ENCODE measurements at places on chromosomes 7 and 10.
A peak's percentile ranks its signal among the peaks of the same experiment; 100 is the strongest.

GRCh38 chr7:2069472-2069860 is 163.3 kb downstream of the MAD1L1 start:
- no peak for DNase-seq

DNA sequence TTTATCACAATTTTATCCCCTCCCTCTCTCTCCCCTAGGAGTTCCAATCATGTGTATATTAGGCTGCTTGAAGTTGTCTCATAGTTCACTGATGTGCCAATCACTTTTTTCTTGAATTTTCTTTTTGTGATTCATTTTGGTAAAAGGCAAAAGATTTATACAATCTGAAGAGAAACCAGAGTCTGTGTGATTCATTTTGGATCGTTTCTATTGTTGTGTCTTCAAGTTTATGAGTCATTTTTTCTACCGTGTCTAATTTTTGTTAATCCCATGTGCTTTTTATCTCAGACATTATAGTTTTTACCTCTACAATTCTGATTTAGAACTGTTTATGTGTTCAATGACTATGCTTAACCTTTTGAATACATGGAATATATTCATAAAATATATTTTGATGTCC is 483.9 kb upstream of the AUTS2 start:
- DNase-seq, result peak; percentile 20

DNA sequence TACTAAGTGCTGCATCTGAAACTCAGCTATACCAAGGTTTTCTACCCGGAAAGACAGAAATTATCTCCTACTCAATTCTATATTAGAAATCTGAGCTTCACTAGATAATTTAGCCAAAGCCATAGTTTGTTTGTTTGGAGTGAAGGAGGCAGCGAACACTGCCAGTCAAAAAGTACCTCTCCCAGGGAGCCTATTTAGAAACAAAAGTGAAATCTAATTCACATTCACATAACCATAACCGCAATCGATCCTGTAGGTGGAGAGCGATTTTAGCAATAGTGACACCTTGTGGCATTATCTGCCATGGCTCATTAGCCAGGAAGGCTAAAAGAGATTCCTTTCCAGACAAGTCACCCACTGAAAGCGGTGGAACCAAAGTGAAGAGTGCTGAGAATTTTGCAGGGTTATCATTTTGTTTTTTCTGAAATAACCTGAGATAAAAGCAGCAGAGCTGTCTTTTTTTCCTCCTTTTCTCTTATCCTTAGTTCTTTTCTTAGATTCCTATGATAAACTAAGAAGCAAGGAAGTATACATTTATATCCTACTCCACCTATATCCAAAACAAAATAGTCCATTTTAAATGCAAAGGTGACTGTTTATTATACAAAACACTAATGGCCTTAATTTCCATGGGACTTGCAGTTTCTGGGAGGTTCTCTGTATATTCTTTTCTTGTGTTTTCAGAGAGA is 83.7 kb upstream of the BET1 start:
- peak; percentile 65 for DNase-seq

- DNase-seq, result peak; percentile 40
Observed at GRCh38 chr10:80542053-80542452, 4.4 kb downstream of the SH2D4B start.

DNA sequence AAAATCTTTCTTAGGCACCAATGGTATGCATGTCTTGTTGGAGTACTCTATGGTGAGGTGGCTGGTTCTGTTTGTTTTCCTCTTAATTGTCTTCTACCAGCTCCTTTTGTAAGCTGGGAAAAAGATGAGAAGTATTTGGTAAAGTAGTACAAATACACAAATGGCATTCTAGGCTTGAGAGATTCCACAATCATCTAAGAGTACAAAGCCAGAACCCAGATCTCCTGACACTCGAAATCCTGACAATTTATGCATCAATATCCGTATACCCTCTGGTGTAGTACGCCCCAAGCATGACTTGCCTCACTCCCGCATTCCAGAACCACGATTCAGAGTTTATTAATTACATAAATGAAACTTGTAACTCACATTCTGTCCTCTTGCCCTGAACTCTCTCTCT is 43.5 kb downstream of the CDCA7L start:
- peak; percentile 26 for DNase-seq

DNA sequence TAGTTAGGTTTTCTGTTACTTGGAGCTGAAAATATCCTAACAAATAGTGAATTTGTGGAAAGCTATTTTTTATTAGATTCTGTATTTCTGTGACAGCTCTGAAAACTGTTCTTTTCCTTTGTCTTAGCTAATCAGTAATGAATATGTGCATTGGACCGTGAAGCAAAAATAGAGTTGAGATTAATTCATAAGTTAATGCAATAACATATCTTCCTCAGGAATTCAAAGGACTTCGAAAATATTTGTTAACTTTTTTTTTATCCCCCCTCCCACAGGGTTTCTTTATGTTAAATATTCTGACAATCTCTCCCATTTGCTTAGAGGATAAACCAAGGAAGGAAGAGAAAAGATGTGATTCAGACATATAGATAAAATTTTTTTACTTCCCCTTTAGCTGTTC is 101.4 kb downstream of the PODXL start:
- DNase-seq, result no peak

GRCh38 chr7:24200407-24200966 is 83.5 kb upstream of the NPY start:
- no peak for DNase-seq

- no peak for DNase-seq
Observed at GRCh38 chr7:121517591-121517990, 121.5 kb upstream of the FAM3C start.

- DNase-seq, result no peak
Observed at GRCh38 chr10:99827936-99828335, 45.5 kb downstream of the ABCC2 start.

DNA sequence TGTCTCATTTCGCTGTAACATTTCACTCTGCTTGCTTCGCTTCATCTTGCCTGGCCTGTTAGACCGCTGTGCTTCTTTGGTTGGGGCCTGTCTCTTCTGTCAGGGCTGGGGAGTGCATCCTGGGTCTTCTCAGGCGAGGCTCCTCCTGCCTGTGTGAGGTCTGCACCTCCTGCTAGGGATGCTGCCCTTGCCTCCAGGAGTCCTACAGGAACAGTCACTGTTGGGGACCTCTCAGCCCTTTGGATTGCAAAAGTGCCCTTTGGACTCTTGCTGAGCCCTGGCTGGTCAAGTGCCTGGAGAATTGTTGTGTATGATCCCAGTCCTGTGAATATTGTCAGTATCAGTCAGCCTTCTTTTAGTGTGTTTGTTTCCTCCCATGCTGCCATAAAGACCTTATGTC is 84.1 kb downstream of the MDFIC start:
- no peak for DNase-seq

DNA sequence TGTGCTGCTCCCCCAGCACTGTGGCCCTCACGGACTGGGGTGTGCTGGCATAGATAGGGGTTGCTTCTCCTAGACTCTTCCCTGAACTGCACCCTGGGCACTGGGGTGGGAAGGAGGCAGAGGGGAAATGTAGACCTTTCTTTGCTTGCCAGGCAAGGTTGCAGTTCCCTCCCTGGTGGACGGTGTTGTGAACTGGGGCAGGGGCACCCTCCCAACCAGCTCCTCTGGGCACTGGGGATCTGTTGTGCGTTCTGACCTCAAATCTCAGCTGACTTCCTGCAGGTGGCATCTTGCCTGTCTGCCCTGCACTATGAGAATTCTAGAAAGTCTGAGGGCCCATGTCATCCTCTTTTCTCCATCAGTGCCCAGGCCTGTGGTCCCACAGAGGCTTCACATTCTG is 53.9 kb downstream of the ARHGAP22 start:
- no peak for DNase-seq

DNA sequence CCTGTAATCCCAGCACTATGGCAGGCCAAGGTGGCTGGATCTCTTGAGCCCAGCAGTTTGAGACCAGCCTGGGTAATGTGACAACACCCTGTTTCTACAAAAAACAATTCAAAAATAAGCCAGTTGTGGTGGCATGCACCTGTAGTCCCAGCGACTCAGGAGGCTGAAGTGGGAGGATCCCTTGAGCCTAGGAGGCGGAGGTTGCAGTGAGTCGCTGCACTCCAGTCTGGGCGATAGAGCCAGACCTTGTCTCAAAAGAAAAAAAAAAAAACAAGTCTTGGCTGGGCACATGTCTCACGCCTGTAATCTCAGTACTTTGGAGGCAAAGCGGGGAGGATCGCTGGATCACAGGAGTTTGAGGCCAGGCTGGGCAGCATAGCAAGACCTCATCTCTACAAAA is 74.6 kb upstream of the PDSS1 start:
- no peak for DNase-seq

DNA sequence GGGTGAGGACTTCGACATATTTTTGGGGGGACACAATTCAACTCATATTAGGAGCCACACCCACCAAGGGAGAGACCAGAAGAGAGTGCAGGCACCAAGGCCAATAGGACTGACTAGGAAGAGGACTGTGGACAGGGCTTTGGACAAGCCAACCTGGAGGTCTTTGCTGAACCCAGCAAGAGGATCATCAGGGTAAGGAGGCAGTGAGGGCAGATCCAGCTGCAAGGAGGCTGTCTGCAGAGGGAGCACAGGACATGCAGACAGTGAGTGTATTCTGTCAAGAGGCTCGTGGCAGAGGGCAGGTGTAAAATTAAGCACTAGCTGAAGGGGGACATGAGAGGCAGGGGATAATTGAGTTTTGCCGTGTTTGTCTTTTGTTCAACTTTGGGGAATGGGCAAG is 83.4 kb upstream of the MGMT start:
- no peak for DNase-seq

GRCh38 chr10:50552771-50553535 is 70.8 kb downstream of the SGMS1 start:
- DNase-seq, result peak; percentile 13
